Stimulated activated CD4-positive, alpha-beta T cell treated with anti-CD3 and anti-CD28 coated beads, TNF-alpha, amount 100 ng/mL, for 4 hours (primary cell): ENCODE measurements at places on chromosomes 13 and 19.

DNA sequence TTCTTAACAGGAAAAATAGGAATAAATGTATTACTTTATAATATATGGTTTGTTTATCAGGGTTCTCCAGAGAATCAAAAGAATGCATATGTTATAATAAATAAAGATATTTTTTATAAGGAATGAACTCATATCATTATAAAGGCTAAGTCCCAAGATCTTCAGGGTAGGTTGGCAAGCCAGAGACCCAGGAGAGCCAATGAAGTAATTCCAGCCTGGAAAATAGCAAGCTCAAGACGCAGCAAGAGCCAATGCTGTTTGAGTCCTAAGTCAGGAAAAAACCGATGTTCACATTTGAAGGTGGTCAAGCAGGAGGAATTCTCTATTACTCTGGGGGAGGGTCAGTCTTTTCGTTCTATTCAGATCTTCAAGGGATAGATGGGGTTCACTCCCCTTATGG lies 490.0 kb downstream of the PCDH20 start:
- no peak for DNase-seq

GRCh38 chr13:35747594-35747993 lies 271.1 kb upstream of the MAB21L1 start:
- DNase-seq: no peak

DNA sequence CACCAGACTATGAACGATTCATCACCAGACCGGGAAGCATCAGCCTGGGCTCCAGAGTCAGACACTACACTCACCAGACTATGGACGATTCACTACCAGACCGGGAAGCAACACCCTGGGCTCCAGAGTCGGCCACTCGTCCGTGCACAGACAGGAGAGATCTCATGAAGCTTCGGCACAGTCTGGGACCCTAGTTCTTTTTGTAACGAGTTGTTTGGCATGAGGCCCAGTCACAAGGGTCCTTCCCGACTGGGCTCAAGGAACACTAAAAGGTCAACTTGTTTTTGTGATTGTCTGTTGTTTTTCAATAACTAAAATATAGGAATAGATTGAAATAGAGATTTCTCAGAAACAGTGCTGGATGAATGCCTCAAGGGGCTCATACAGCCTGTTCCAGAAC lies 1141.6 kb upstream of the MIR17HG start:
- no peak for DNase-seq

DNA sequence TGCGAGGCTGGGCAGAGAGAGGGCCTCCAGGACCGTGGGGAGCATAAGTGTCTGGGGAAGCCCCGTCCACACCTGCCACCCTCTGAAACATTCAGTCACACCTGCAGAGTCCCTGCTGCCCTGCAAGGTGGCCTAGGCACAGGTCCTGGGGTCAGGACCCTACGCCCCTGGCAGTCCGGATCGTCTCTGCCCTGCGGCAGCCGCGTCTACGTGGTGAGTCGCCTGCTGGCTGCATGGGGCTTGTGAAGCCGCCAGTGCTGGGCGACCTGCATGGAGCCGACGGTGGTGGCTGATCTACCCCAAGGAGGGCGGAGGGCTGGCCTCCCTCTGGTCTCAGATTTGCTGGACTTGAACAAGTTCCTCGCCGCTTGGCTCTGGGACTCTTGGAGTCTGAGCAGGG lies 13.0 kb downstream of the FZR1 start:
- DNase-seq: no peak

DNA sequence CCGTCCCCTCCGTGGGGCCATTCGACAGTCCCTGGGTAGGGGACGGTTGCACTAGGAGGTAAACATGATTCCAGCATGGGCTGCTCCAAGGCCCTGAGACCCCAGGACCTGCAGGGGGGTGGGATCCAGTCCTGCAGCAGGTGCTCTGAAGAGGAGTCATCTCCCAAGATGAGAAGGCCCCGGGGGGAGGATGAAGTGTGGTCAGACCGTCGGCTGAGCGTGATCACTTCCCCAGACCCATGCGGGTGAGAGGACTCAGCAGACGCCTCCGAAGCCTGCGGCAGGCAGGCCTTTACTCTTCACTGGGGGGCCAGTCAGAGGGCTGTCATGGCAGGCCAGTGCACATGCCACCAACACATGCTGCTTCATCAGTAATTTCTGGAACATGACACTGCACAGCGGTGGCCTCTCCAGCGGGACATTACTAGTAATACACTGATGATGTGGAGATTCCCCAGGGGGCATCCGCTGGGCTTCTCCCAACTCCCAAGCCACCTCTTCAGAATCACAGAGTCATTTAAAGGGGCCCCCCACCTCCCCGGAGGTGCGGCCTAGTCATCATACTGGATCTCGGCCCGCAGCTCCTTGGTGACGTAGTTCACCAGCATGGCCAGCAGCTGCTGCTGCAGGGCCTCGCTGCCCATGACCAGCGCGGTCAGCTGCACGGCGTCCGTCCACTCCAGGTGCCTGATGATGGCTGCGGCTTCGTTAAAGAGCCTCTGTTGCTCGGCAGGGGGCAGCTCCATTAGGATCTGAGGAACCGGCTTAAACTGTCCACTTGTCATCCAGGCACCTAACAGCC lies 12.7 kb downstream of the C19orf12 start:
- no peak for DNase-seq

DNA sequence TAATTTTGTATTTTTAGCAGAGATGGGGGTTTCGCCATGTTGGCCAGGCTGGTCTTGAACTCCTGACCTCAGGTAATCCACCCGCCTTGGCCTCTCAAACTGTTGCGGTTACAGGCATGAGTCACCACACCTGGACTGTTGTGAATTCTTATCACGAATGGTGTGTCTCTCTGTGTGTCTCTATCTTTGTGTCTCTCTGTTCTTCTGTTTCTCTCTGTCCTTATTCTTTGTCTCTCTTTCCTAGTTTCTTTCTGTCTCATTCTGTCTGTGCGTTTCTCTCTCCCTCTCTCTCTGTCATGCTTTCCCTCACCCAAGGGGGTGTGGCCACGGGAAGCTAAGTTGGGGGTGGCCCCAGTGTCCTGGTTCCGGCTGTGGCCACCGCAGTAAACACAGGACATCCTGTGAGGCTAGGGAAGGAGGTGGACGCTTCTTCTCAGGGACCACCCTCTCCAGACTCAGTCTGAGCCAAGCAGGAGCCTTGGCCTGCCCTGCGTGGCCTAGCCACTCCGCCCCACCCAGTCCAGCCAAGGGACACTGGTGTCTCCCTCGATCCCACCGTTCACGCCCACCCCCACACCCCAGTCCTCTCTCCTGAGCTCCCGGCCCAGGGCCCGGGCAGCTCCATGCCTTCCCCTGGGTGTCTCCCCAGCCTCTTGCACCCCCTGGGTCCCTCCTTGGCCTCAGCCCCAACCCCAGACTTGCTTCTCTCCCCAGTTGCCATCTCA lies 3.9 kb upstream of the PRX start:
- no peak for DNase-seq

DNA sequence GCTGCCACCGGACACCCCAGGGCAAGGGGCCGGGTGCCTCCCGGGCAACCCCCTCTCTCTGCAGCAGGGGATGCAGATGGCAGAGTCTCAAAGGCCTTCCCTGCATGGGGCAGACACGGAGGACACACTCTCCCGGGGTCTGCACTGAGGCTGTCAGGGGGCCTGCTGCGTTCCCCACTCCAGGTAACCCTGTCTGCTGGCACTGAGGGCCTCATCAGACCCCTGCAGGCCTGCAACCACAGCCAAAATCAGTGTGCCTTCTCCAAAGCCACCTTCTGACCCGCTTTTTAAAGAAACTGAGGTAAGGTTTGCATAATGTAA lies 93.9 kb downstream of the GNG7 start:
- DNase-seq: no peak

DNA sequence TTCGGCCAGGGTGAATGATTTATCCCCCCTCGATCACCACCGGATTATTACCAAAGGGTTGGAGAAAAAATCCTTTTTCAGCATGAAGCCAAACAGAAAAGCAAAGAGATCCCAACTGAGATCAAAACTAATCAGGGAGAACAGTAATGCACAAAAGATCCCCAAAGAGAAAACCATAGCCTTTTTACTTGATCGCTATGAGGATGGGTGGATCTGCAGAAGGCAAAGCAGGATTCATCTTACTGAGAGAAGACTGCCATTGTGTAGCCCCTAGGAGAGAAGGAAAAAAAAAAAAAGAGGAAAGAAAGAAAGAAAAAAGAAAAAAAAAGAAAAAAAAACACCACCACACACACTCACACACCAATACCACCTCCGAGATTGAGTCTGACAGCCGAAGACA lies at the start of gene FGF14:
Gene FGF14 (minus strand): TSS at position 283 of the 400 bp plus-strand sequence.
- DNase-seq: no peak

GRCh38 chr13:36074659-36075058 lies 56.5 kb downstream of the DCLK1 start:
- DNase-seq: no peak

- DNase-seq: no peak
Measured at GRCh38 chr13:93254775-93255174, 28.2 kb downstream of the GPC6 start.

DNA sequence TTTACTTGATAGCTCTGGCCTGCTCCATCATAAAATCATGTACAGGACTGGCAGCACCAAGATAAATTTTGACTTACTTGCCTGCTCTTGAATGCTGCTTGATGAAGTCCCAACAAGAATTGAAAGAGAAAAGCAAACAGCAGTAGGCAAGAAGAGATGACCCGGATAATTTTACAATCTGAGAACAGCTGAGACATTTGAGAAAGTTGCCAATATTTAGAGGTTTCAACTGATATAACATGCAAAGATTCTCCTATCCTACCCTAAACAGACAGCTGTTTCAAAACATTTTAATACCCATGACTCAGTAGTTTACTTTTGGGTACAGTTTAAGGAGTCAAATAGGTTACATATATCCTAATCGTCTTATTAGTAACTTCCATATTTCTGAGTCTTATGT lies 5.9 kb downstream of the FRY start:
- DNase-seq: no peak

DNA sequence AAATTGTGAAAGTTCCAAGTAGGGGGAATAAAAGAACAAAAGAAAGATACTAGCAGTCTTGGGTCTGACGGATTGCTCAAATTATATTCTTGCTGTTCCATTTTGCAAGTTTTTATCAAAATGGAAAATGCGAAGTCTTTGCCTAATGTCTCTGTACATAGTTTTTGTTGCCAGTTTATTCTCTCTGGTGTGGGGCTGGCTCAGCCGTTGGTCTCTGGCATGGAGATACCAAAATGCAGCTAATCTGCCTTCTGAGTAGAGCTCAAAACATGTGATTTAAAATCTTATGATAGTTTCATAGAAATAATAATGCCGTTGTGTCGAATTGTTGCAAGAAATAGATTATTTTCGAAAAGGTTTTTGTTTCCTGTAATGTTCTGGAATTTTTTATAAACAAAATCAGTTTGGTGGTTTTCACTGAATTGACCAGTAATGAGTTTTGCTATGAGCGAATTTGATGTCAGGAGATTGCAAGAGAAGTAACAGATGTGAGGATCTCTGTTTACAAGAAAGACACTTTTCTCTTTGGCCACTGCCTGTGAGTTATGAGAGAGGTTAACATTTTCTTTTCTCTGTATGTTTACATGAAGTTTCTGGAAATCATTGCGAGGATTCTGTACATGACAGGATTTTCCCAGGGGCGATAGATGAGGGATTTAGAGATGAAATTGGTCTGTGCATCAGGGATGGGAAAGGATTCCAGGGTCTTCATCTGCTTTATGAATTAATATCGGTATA lies 147.0 kb downstream of the DCT start:
- no peak for DNase-seq

- no peak for DNase-seq
Measured at GRCh38 chr19:4406626-4407025, 4.2 kb downstream of the CHAF1A start.
